ENCODE measurements at places on chromosomes 5 and 9. TPM values are rescaled to one million over a fixed set of nuclear protein-coding genes. Genes with fewer than 3 reads are reported as not detected.

DNA sequence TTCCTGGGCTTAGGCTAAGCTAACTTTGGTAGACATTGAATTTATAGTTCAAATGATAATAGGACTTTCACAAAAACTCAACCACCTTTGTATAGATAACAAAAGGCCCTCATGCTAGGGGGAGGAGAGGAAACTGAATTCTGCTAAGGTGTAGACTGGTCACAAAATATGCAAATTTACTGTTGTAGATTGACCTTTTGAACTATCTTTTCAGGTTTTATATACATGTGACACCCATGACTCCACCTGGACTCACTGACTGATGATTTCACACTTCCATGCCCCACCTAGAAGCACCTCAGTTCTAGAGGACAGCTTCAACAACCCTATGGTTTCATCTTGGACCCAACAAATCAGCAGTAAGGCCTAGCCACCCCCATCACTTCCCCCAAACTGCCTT is 165.7 kb downstream of the CEMIP2 start:
- DNase-seq: no peak

KIAA0825 gene
- 3.0 TPM for polyA plus RNA-seq

- DNase-seq: no peak
Measured at GRCh38 chr5:158256096-158256495, 397.2 kb upstream of the CLINT1 start.

GRCh38 chr9:15077946-15078729 is 167.9 kb upstream of the FREM1 start:
- no peak for DNase-seq

- no peak for DNase-seq
Measured at GRCh38 chr9:8719833-8720486, 920.4 kb upstream of the DMAC1 start.

PCDHGC3 gene
- 115 TPM for polyA plus RNA-seq

LCN15 gene
- polyA plus RNA-seq: 1.1 TPM

DNA sequence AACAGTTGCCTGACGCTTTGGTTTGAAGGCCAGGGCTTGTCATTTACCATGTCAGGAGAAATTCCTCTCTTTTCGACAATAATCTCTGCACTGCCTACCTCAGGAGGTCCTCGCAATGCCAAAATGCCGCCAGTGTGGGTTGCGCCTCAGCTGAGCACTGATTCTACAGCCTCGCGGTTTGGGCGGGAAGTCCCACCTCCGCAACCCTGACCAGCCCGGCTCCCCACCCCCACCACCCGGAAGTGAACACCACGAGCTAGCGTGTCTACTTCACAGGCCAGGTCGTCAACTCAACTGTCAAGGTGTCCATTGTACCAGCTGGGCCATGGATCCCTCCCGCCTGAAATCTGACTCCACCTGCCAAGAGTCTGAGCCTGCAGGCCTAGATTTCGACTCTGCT is at the start of gene TPD52L3:
TSS of gene TPD52L3 (plus strand) at position 273 of the 400 bp plus-strand sequence. CDS start 221 bp downstream, outside the sequence.
- no peak for DNase-seq

DNA sequence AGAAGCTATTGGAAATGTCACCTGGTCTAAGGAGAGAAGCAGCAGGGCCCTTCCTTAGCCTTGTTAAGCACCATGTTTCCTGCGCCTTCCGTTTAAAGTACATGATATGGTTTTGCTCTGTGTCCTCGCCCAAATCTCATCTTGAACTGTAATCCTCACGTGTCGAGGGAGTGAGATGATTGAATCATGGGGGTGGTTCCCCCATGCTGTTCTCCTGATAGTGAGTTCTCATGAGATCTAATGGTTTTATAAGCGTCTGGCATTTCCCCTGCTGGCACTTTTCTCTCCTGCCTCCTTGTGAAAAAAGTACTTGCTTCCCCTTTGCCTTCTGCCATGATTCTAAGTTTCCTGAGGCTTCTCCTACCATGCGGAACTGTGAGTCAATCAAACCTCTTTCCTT is 49.7 kb downstream of the PRDM6 start:
- no peak for DNase-seq

DNA sequence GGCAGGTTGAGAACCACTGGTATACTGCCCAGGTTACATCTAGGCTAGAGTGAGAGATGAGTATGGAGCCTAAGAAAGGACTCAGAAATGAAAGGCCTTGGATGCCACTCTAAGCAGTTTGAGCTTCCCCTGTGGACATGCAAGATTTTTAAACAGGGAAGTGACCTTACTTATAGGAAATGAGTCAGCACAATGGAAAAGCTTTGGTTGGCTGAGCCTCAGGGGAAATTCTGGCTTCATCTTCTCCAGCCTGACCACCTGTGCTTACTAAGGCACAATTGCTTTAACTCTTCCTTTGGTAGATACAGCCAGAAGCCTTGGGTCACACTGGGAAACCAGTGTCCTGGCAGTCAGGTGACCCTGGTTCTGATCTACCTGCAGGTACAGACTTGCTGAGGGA is 380.2 kb upstream of the ZNF462 start:
- DNase-seq: peak; percentile 27
